Activated T-cell treated with anti-CD3 and anti-CD28 coated beads for 1 hour (primary cell): ENCODE measurements at places on chromosomes 3 and 15.

GRCh38 chr15:101480613-101481380 lies 8.7 kb downstream of the PCSK6 start:
- DNase-seq = no peak

DNA sequence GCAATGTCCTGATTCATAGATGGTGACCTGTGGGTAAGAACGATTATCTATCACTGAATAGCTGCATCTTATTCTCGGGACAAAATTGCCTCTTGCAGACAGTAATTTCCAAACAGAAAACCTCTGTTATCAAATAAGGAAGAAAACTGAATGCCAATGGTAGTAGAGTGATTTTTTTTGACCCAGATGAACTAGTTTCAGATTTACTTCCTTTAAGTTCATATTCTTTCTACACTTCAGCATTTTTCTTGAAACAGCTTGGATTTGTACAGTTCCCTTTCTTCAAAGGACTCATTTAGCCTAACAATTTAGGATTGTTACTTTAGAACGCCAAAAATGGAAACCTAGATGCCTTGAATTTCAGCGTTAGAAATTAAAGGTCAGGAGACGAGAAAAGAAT lies 14.6 kb downstream of the ETV5 start:
- no peak for DNase-seq

DNA sequence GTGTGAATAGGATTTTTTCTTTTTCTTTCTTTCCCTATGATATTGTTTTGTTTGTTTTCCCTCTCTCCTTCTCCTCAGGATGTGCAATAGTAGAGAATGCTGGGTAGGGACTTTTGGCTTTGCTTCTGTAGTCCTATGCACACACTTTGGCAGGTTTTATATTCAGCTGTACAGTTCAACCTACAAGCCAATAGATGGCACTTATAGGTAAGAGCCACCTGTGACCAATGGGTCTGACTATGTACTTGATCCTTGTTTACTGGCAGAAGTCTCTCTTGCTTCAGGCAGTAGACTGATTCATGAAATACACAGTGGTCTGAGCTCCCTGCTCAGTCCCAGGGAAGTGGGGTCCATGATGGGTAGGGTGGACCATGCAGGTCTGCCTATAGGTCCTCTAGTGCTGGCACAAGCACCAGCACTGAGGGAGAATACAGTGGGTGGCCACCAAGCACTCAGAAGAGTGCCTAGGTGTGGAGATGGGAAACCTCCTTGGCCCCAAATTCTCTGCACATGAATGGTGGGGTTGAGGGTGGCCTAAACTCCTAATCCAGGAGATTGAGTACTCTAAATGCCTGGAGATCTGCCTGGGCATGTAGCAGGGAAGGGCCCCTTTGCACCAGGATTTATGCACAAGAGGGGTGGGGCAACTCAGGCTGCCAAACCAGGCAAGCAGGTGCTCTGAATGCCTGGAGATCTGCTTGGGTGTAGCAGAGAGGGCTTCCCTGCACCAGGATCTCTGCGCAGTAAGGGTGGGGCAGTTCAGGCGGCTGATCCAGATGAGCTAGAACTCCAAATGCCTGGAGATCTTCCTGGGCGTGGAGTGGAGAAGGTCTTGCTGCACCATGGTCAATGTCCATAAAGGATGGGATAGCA lies 176.1 kb downstream of the DOCK3 start:
- no peak for DNase-seq

GRCh38 chr15:49752517-49752916 lies 131.7 kb downstream of the DTWD1 start:
- no peak for DNase-seq

DNA sequence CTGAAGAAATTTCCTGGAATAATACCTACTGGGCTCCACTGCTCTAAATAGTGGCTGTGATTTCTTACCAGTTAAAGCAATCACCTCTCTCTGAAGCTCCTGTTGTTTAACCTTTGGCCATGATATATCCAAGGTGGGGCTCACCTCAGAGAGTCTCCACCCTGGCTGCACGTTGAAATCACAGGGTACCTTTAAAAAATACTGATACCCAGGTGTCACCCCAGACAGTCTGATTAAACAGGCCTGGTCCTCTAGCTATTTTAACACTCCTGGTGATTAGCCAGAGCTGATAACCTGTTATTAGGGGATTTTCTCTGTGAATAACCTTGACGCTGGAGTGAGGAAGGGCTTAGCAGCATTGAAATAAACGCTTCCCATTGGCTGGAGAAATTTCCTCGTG lies 22.3 kb upstream of the ZBTB38 start:
- no peak for DNase-seq

DNA sequence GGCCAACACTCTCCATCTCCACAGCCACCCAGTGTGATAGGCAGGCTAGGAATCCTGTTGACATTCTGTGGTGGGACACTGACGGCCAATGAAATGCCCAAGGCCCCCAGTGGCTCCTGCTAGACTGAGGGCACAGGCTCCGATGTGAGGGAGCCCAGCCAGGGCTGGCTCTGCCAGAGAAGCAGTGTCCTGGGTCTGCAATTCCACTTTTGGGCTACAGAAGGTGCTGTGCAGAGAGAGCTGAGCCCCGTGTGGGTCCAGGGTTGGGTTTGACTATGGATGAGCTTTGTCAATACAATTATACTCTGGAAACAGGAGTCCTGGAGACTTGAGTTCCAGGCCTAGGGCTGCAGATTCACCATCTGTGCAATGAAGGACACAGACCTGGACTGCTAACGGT lies 55.7 kb upstream of the TMEM115 start:
- DNase-seq = no peak

- no peak for DNase-seq
These were observed 14.0 kb upstream of the COPG1 start for GRCh38 chr3:129235344-129235917.

GRCh38 chr3:124992041-124992440 lies 57.5 kb upstream of the MUC13 start:
- DNase-seq = no peak

GRCh38 chr3:177146646-177147045 lies 50.6 kb downstream of the TBL1XR1 start:
- DNase-seq = no peak

GRCh38 chr15:22262613-22263020 lies 182.3 kb downstream of the OR4M2 start:
- peak; percentile 40 for DNase-seq

GRCh38 chr3:32325927-32326326 lies 65.7 kb upstream of the CMTM7 start:
- DNase-seq = no peak

- no peak for DNase-seq
These were observed 103.9 kb upstream of the AKAP13 start for GRCh38 chr15:85276508-85276907.

GRCh38 chr3:84830476-84830875 lies 128.3 kb upstream of the CADM2 start:
- no peak for DNase-seq

GRCh38 chr3:179933080-179933479 lies 103.7 kb downstream of the PEX5L start:
- no peak for DNase-seq

DNA sequence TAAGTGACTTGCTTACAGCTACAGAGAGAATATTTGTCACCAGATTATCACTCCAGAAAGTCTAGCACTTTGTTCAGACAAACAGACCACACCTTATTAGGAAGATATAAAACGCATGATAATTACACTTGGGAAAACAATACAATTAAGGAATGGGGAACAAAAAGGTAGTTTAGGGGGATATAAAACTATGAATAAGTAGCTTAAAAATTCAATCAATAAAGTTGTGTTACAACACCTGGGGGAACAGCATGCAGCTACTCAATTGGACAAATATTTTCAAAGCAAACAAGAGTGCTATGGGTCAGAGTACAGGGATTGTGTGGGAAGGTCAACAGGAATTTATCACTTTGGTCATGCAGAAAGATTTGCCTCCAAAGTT lies 15.1 kb downstream of the CLDN1 start:
- DNase-seq = no peak

DNA sequence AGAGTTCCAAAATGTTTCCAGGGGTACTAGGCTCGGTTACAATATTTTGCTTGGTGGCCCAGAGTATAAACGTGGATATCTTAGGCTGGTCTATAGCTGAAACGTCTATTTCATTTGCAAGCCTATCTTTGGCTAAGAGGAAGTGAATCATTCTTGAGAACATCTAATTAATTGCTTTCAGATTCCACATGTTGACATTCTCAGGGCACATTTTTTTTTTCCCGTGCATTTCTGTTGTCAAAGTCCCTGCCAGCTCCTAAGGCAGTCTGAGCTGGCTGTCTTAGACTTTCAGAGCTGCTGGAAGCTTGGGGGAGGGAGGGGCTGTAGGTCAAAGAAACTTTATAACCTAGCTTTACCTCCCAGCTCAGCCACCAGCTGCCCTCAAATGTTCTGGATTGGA lies 23.2 kb upstream of the LAMP3 start:
- DNase-seq = no peak

- no peak for DNase-seq
These were observed 71.9 kb downstream of the ITPR1 start for GRCh38 chr3:4564928-4565586.

DNA sequence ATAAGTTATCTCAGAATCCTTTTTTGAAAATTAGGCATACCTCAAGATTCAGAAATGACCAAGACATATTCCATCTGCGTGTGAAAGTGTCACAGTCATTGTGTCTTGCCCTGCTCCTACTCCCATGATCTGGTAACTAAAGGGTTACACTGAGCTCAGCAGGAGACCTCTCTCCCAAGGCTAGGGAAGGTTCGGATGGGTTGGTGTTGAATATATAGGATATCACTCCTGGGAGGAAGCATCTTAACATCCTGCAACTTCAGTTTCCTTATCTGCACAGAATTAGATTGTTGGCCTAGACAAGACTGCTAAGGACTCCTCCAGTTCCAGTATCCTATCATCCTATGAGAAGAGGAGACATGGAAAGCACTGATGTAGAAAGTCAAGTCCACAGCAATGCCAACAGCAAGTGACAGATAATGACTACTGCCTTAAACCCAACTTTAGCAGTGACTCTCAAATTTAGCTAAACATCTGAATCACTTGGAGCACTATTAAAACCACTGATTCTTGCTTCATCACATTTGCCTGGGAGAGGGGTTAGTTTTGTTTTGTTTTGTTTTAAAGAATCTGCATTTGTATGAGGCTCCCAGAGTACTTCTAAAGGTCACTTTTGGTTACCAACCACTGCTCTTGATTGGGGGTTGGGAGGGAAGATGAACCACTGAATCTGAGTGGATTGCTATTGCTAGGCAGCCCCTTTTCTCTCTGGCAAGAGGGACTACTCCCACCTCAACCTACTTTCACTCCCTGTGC lies 9.7 kb downstream of the ADAMTS9 start:
- DNase-seq = no peak

DNA sequence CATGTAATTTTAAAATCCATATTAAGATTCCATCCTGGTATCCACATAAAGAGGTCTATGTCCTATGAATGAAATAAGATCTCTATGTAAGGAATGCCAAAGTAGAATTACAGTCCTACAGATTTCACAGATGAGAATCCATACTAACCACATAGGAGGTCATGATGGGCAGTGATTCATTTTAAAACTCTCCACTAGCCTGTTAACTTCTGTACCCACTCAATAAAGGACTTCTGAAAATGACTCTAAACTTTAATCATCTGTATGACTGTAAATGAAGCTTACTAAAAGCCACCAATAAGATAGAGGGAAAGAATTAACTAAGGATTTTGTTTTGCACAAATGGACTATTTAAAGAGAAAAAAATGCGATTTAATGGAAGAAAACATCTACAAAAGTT lies 28.7 kb downstream of the MORC1 start:
- DNase-seq = no peak

DNA sequence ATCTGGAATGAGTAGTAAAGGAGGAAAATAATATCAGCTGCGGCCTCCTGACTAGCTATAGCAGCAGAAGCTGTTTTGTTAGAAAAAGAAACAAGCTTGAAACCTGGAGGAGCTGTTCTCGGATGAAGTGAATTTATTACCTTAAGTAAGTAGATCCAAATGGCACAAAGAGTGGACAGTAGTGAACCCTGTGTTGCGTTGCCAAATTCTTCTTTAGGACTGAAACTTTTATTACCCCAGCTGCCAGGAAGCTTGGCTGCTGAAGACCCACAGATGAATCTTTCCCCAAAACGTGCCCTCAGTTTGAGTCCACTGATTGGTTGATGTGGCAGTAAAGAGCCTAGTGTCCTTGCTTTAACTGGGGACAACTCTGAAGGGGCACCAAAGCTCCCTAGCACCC lies 366.8 kb upstream of the GBE1 start:
- DNase-seq = no peak

- no peak for DNase-seq
These were observed 8.8 kb downstream of the BCL6 start for GRCh38 chr3:187736418-187736871.

DNA sequence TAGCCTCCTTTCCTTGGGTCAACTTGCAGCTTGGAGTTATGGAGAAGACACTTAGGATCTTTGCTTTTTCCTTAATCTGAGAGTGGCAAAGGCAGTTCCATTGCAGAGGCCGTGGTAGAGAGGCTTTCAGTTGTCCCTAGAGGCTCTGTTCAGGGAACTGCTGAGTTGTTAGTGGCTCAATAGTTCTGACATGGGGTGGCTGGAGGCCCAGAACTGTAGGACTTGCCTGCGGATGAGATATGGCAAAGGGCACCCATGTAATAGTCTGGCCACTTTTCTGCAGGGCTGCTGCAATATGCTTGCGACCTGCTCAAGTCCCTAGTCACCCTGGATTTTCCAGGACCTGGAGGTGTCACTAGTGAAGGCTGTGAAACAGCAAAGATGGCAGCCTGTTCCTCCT lies 99.9 kb downstream of the CLDN1 start:
- no peak for DNase-seq

GRCh38 chr3:150079029-150079739 lies 108.5 kb upstream of the PFN2 start:
- DNase-seq = no peak

- no peak for DNase-seq
These were observed 78.4 kb downstream of the MME start for GRCh38 chr3:155158346-155159037.

DNA sequence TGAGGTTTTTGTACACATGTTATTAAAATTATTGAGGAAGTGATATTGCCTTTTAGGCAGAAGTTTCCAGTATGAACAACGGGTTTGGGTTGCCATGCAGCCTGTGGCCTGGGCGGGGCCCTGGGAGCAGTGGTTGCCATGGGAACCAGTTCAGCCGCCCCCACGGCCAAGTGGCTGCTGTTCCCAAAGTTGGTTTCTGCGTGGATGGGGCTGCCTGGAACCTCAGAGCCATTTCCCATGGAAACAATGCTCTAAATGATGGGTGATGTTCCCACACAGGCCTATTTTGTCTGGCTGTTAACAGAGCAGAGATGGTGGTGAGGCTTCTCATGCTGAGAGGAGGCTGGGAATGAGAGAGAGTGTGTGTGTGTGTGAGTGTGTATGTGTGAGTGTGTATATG lies 19.5 kb downstream of the MRAS start:
- no peak for DNase-seq

GRCh38 chr3:126358038-126358815 lies 1.0 kb upstream of the KLF15 start:
- no peak for DNase-seq

- no peak for DNase-seq
These were observed 1.3 kb downstream of the ARHGEF26 start for GRCh38 chr3:154122552-154122911.

- no peak for DNase-seq
These were observed 31.9 kb upstream of the SPRED1 start for GRCh38 chr15:38220606-38221273.

- no peak for DNase-seq
These were observed 31.2 kb downstream of the SATB1 start for GRCh38 chr3:18393906-18394305.

GRCh38 chr15:26971271-26972018 lies 464 bp downstream of the GABRG3 start:
- DNase-seq = no peak
